ENCODE measurements at places on chromosomes 13 and 19.

DNA sequence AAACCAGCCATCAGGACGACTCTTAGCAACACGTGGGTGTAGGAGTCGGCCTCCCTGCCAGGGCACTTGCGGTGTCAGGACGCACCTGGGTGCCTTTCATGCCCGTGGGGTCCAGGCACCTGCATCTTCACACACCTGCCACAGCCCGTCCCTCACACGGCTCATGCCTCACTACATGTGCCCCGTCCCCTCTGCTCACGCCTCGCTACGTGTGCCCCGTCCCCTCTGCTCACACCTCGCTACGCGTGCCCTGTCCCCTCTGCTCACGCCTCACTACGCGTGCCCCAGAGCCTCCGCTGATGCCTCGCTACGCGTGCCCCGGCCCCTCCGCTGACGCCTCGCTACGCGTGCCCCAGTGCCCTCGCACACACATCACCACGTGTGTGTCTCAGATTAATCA, 58.0 kb upstream of the F7 start:
- DNase-seq: peak; percentile 70

- no peak for DNase-seq
Observed at GRCh38 chr19:35022460-35022859, 7.8 kb upstream of the SCN1B start.

DNA sequence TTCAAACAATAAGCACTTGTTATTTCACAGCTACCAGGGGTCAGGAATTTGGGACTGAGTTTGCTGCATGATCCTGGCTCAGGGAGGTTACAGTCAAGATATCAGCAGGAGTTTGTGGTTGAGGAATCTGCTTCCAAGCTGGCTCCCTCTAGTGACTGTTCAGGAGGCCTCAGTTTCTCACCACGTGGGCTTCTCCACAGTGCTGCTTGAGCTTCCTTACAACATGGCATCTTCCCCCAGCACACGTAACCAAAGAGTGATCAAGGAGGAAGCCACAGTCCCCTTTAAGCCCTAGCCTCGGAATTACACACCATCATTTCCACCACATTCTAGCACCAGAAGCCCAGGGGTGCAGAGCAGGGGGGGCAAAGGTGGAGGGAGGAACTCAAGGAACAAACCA, 28.8 kb downstream of the CELF5 start:
- no peak for DNase-seq

- DNase-seq: no peak
Observed at GRCh38 chr13:43363156-43363953, 340.0 kb downstream of the DNAJC15 start.

DNA sequence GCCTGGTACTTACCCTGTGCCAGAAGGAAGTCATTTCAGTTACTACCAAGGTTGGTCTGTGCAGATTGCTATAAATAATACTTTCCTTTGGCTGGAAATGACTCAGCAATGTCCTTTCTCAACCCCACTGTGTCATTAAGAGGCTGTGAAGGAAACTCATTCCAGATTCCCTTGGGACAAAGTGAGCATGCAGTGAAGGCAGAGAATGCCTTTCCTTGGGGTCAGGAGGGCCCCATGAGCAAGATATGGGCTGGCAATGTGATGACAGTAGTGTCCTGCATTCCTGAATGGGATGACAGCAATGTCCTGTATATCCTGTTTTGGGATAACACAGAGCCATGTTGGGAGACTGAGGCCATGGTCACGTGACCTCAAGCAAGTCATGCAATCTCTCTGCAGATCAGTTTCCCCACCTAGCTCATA, 213.1 kb upstream of the TMTC4 start:
- no peak for DNase-seq

DNA sequence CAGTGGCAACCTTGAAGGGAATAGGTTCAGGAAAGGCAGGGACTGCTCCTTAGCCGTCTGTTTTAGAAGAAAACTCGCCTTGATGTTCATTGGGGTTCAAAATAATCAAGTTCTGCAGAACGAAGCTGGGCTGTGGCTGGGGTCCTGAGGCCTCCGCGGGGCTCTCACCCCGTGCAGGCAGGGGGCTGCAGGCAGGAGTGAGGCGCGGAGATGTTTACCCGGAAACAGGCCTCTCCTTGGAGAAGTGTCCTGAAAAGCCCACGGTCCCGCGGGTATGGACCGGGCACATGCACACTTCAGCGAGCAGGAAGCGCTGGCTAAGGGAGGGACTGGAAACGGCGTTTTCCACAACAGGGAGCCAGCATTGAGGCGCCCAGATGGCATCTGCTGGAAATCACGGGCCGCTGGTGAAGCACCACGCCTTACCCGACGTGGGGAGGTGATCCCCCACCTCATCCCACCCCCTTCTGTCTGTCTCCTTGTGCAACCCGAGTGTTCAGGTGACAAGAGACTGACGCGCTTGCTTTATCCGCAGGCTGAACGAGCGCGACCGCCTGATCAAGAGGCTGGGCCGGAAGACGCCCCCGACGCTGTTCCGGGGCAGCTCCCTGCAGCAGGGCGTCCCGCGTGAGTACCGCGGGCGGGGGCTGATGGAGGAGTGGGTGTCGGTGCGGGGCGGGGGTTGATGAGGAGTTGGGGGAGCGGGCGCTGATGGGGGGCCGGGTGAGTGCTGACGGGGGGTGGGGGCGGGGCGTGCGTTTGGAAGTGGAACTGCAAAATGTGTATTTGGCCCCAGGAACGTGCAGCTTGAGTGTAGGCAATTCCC, 39.6 kb downstream of the SHISA2 start:
- DNase-seq: peak; percentile 82

GRCh38 chr19:35773020-35773806, 2.2 kb upstream of the ARHGAP33 start:
- DNase-seq: no peak

- DNase-seq: no peak
Observed at GRCh38 chr19:31351855-31352195, 2.6 kb upstream of the TSHZ3 start.

DNA sequence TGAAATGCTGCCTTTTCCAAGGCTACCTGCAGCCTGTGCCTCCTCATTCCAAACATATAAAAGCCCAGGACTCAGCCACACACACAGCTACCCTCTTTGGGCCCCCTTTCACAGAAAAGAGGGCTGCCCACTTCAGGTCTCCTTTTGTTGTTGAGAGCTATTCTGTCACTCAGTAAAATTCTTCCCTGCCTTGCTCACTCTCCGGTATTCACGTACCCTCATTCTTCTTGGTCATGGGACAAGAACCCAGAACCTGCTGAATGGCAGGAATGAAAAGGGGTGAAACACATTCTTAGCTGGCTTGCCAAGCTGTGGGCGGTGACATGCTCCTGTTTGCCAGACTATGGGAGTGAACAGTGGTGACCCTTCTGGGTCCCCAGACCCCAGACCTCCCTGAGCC, 338.0 kb upstream of the ATXN8OS start:
- no peak for DNase-seq

DNA sequence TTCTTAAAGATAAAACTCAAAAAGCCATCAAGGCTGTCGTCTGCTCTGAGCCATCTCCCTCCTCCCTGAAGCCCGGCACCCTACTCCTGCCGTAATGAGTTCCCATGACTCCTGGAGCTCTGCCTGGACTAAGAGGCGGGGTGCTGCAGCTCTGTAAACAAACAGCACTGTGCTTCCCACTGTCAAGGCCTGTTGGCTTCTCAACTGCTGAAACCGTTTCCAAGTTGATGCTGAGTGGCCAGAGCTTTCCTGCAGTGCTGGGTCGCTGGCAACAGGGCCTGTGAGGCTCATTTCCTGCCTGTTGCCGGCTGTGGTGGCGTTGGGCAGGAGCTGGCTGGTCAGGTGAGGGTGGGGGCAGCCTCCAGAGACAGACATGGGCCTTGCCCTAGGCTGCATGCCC, 26.7 kb upstream of the ISYNA1 start:
- peak; percentile 79 for DNase-seq

DNA sequence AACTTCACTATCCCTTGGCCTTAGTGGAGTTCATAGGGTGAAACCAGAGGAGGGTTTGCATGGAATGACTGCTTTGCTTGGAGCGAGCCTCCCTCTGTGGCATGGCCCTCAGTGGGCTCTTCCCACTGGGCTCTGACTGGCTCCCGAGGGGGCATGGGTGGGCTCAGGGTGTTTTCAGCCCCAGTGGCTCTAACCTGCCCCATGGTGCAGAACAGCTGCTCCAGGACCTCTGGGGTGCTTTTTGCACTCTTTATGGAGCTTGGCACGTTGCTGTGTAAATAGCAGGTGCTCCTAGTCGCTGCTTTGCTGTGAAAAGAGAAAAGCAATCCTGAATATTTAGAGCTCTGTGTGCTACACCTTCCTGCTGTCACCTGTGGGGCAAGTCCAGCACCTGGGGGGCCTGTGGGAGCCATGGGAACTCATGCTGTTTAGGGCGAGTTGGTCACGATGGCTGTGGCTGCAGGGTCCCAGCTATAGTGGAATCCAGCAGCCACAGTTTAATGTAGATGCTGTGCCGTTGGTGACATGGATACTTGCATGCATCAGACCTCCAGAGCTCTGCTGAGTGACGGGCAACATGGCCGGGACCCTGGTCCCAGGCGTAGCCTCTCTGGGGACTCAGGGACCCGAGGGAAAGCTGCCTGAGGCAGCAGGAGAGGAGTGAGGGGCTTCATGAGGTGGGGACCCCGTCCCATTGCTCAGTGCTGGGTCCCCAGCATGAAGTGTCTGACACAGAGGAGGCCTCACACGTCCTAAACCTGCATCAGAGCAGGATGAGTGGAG, 14.3 kb upstream of the MCF2L start:
- DNase-seq: peak; percentile 44

GRCh38 chr19:6374161-6374709, 1.5 kb downstream of the PSPN start:
- peak; percentile 88 for DNase-seq

DNA sequence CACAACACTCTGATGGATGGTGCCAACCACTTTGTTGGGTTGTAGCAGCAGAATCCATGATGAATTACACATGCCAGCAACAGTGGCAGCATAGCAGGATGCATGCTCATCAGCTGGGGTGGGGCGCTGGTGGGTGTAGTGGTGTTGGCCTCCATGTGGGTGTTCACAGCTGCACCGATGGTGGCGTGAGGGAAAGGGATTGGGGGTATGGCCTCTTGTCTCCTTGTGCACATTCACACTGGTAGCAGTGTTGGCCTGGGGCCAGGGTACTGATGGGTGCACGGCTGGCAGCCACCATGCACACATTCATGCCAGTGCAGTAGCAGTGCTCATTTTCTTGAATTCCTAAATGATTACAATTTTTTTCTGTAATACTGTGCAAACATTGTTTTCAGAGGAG, 2748.8 kb upstream of the PCDH20 start:
- DNase-seq: peak; percentile 34

DNA sequence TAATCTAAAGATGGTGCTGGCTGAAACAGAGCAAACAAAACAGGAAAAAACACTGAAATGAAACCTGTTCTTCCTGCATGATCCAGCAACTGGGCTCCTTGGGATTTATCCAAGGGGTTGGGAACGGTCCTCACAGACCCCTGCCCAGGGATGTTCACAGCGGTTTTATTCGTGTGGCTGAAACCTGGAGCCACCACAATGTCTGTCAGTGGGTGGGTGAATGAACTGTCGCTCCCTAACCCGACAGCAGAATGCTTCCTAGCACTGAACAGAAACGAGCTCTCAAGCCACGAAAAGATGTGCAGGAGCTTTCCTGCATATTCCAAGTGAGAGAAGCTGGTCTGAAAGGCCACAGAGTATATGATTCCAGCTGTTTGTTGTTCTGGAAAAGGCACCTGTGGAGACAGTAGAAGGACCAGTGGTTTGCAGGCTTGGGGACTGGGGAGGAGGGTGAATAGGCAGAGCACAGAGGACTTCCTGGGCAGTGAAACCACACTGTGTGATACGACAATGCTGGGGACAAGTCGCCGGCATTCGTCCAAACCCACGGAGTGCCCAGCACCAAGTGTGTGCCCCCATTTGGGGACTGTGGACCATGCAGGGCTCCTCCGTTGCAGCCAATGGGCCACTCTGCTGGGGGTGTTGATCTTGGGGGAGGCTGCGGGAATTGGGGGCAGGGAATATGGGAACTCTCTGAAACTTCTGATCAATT, 73.9 kb downstream of the TEX29 start:
- peak; percentile 61 for DNase-seq

DNA sequence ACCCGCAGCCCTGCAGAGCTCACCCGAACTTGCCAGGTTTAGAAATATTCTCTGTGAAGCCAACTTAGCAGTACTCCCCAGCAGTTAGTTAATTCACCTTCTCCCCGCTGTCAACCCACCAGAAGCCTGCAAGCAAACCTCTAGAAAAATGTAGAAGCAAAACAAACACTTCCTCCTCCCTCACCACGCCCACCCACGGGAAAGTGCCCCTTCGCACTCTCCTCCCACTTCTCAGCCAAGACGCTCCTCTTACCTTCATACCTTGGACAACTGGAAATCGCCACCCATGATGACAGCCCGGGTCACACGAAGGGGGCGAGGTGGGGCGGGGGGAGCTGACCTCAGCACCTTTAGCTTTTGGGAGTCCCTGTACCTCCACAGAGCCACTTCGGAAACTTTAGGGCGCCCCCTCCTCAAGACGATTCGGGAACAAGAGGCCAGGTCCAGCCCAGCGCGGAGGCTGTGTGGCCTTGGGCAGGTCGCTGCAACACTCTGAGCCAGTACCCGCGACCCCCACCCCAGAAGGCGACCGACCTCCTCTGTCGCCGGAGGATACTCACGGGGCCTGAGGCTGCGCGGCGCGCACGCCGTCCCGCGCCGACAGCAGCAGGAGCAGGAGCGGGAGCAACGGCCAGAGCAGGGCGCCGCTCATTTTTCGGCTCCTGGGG, 485 bp downstream of the CPAMD8 start:
- no peak for DNase-seq

GRCh38 chr13:112657850-112658445, 31.9 kb upstream of the ATP11A start:
- no peak for DNase-seq

DNA sequence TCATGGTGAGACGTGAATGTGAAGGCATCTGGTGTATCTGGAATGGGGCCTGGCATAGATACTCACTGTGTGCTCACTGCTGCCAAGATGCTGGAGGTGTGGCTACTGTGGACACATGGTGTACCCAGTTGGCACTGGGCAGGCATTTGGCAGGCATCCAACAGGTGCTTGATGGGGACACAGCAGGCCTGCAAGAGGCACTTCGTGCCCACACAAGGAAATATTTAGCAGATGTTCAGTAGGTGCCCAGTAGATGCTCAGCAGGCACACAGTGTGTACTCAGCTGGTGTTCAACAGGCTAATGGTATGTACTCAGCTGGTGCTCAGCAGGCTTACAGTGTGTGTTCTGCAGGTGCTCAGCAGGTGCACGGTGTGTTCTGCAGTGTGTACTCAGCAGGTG, 14.2 kb downstream of the CRTC1 start:
- DNase-seq: no peak

- no peak for DNase-seq
Observed at GRCh38 chr13:41107104-41107571, 25.5 kb downstream of the KBTBD6 start.

Measured in spleen (tissue), 13 donors.